Right ventricle myocardium superior (tissue), 1 donor: ENCODE measurements at places on chromosomes 7 and 10.

DNA sequence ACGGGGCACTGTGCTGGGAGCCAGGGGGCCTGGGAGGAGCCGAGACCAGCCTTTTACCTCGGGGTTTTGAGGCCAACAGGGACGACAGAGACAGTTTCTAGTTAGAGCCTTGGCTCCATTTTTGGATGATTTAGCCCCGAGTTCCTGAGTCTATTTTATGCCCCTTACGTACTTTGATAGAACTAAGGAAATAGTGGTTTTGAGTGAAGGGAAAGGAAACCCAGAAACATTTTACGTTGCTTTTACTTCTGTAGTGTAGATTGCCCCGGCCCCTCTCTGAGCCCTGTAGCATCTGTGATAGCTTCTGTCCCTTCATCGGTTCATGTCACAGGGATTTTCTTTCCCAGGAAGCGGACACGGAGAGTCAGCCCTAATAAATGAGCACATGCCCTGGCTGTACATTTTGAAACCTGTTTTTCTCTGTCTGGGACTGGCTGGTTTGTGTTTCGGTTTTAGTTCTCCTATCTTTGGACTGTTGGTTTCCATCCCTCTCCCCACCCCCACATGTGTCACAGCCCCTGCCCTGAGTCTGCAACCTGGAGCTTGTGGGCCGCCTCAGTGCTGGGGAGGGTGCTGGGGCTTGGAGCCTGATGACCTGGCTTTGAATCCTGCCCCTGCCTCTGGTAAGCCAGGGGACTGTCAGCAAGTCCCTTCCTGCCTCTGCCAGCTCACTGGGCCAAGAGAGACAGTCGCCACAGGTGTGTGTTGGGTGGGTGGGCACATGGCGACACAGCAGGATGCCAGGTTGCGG, 6.9 kb upstream of the ORAI2 start:
- peak; percentile 51 for DNase-seq

- DNase-seq: no peak
Measured at GRCh38 chr7:112186300-112186699, 19.9 kb downstream of the DOCK4 start.

GRCh38 chr10:34008656-34009055, 674.2 kb upstream of the NRP1 start:
- DNase-seq: no peak

DNA sequence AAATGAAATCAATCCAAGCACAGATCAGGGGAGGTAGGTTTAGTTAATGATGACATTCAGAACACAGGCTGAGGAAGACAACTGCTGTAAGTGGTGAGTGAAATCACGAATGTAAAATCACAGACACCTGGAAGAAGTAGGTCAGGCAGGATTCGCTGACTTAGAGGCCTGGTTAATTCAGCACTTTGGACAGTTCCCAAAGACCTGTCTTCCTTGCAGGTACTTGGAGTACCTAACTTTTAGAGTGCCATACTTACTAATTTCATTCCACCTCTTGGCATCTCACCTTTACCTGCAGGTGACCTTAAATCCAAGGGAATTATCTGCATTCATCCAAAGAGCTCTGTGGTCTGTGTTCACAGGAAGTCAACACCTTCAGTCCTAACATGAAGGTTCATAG, 822.3 kb downstream of the PHTF2 start:
- no peak for DNase-seq

DNA sequence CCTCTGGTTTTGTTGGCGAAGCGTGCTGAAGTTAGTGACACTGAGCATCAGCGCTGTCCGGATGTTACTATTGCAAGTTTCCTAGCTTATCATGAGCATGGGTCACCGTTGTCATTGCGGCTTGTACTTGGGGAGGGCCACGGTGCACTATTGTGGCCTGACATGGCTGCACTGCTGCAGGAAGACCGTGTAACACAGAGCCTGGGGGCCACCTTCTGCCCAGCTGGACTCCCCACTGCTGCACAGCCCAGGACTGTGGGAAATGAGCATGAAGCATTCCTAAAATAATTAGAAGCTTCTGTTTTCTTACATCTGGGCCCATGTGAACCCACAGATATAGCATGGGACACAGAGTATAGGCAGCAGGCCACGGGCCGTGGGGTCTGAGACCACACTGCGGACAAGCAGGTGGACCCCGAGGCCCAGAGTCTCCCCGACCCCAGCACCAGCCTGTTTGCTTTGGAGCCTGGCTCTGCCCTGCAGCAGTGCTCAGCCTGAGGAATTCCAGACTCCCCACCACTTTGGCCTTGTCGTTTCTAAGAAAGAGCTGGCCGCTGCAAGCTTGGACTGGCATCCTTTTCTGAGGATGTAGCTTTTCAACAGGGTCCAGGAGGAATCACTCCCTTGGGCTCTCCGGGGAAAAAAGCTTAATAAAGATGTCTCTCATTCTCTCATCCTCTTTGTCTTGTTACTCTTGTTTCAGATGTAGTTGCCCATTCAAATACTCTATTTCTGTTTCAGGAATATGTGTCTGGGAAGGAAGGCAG, 179.2 kb downstream of the CCDC3 start:
- DNase-seq: no peak

- no peak for DNase-seq
Measured at GRCh38 chr10:1274701-1275544, 218.7 kb downstream of the WDR37 start.

- DNase-seq: peak; percentile 73
Measured at GRCh38 chr10:114042895-114043531, 653 bp upstream of the ADRB1 start.
